T-helper 1 cell (primary cell): ENCODE measurements at places on chromosomes 1 and 21.

DNA sequence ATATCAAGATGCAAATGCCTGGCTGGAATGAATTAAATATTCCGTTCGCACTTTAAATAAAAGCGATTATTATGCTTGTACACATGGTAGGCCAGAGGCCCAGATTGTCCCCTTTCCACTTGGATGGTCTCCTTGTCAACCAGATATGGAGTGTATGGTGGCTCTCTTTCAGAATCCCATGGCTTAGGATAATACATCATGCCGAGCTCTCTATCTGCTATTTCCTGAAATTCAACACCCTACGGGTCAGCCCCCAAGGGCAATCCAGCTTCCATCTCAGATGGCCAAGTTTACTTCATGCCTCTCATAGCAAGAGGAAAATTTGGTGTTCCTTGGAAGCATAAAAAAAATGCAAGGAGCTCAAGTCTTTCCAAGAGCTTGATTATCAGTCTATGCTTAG lies 25.4 kb upstream of the FMO1 start:
- no peak for DNase-seq

DNA sequence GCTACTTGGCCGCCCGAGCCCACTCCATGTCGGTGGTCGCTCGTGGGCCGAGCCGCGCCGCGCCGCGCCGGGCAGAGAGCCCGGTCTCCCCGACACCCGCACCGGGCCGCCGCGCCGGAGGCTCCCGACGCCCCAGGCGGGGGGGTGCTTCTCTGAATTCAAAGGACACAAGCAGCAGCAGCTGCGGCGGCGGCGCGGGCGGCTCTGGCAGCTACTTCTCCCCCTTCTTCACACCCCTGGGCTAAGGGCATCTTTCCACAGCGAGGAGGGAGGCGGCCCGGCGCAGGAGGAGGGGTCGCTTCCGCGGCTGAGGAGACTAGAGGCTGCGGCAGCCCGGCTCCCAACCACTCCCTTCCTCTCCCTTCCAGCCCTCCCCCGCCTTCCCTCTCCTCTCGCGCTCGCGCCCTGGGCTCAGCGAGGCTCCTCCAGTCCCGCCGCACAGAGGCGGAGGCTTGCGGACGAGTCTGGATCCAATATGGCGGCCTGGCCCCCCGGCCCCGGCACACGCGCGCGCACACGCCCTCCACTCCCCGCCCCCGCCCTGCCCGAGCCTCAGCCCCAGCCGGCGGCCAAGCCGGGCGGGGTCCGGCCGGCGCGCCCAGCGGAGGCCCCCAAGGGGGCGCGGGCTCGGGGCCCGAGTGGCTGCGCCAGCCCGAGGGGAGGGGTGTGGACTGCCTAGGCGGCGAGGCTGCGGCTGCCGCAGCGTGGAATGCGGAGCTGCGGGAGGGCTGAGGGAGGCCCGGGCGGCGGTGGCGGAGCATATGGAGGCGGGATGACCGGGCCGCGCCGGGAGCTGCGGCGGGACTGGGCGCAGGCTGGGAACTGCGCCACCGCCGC lies at the start of gene CDC42BPA:
Gene CDC42BPA (minus strand): TSS at position 477 of the 837 bp plus-strand sequence. CDS start 1,310 bp downstream, outside the sequence.
- DNase-seq, result peak; percentile 12

DNA sequence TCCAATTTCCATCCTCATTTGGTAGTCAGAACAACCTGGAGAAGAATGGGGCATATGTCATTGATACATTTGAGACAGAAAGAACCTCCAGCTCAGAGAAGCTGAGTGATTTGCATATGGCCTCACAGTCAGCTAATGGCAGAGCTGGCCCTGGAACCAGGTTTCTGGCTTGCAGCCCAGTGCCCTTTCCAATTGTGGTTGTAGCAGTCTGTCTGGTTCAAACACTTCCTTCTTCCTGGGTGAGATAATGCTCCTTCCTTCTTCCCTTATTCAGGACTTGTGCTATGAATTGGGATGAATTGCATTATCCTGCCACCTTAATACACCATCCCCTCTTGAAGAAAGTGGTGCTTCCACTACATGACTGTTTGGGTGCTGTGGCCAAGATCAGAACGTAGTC lies 24.2 kb downstream of the SLC5A9 start:
- no peak for DNase-seq

GRCh38 chr1:154414606-154415005 lies 9.5 kb downstream of the IL6R start:
- DNase-seq, result no peak

DNA sequence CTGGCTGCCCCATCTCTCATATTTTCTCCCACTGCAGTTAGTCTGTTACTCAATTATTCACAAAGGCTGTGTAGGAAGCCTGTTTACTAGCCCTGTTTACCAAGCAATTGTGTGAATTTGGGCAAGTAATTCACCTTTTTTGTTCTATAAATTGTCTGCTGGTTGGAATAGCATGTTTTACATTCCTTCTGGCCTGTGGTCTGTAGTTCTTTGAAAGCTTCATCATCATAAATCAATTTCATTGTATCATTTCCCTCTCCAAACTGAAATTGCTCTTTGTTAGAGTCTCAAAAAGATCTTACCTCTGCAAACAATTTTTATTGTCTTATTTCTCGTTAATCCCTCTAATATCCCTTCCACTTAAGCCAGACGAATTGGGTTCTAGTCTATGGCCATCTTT lies 1059.5 kb upstream of the ADGRL4 start:
- DNase-seq, result no peak

- no peak for DNase-seq
These were observed 11.4 kb downstream of the PRKACB start for GRCh38 chr1:84155517-84155916.

- no peak for DNase-seq
These were observed 1.9 kb upstream of the SFT2D2 start for GRCh38 chr1:168223681-168224540.

DNA sequence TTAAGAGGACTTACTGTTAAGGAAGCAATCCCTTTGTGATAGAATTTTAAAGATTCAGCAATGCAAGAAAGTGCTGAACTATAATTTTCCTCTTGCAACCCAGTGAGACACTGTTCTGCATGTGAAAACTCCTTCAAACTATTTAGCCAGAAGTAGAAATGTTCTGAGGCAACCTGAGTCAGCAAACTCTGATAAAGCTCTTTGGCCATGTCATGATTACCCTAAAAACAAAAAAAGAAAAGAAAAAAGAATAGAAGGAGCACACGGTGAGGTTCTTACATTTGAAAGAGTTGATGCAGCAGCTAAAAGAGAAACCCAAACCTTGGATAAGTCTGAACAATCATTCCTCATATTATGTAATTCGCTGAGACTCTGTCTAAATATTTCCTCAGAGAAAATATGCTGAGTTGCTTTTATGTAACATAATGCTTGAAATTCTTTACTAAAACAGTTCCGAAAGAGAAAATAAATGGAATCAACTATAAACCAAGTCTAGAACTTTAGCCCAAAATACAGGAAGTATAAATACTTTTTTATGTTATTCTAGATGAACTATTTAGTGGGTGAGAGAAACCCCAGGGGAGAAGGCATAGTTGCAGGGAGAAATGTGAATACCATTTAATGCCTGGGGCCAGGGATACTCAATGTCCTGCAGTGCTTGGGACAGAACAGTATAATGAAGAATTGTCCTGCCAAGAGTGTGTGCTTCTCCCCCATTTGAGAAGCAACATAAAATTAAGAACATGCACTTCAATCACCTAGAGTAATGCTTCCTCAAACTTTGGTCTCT lies 60.0 kb downstream of the INTS7 start:
- no peak for DNase-seq

DNA sequence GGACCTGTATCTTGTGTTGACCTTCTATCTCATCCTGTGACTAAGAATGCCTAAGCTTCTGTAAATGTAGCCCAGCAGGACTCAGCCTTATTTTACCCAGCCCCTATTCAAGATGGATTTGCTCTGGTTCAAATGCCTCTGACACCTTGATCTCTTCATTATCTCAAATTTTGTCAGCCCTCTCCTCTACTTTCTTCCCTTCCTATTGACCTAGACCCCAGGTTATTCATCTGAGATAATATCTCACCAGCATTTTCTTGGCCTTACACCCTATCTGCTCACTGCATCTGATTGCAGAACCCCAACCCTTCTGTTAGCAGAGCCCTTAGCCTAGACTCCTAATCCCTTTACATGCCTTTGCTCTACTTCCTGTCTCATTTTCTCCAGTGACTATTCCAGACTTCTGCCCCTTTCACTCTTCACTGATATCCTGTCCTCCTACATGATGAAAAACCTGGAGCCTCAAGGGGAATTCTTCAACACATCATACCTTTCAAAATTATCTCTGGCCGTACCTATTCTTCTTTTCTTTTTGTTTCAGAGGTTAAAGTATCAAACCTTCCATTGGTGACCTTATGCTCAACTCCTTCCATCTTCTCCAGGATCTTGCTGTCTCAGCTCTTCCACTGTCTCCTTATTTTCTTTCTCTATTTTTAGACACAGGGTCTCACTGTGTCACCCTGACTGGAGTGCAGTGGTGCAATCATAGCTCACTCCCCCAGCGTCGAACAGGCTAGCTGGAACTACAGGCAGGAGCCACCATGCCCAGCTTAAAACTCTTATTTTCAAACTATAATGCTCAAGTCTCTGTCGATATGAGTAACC lies 44.9 kb downstream of the WDR64 start:
- no peak for DNase-seq

- no peak for DNase-seq
These were observed 4.5 kb upstream of the ZNF697 start for GRCh38 chr1:119652587-119652986.
